ENCODE measurements at places on chromosomes 6 and 20.
A peak's percentile ranks its signal among the peaks of the same experiment; 100 is the strongest.

GRCh38 chr6:44052419-44053023 lies 74.7 kb downstream of the MRPL14 start:
- peak; percentile 83 for DNase-seq

DNA sequence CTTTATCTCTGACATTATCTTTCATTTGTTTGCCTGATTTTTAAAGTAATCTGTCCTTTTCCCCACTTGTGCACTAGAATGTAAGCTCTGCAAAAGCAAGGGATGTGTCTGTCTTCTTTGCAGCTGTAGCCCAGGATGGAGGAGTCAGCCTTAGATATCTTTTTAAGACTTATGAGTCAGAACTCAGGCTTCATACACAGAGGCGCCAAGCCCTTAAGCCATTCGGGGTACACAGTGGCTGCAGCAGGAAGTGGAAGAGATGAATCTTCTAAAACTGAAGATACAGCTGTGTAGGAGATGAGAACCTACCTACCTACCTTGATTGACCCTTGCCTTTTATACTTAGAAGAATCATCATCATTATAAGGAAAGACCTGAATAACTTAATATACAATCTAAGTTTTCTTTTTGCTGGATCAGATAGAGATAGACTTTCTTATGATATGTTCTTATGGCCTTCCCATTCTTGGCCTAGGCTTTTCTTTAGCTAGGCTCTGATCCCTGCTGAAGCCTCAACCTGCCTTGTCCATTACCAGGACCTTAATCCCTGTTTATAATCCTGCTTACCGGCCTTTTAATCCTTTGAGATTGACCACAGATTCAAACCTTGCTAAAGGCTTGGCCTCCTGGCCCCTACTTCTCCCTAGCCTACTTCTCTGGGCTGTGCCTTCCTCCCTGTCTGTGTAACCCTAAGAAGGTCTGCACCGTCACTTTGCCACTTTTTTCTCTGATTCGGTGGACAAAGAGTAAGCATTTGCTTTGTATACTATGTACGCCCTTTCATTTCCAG lies 304.5 kb downstream of the PRL start:
- peak; percentile 72 for DNase-seq

- DNase-seq: peak; percentile 67
These were observed 350.0 kb downstream of the CD83 start for GRCh38 chr6:14467591-14467990.

- no peak for DNase-seq
These were observed 35.3 kb upstream of the ARFGEF2 start for GRCh38 chr20:48886194-48886593.

DNA sequence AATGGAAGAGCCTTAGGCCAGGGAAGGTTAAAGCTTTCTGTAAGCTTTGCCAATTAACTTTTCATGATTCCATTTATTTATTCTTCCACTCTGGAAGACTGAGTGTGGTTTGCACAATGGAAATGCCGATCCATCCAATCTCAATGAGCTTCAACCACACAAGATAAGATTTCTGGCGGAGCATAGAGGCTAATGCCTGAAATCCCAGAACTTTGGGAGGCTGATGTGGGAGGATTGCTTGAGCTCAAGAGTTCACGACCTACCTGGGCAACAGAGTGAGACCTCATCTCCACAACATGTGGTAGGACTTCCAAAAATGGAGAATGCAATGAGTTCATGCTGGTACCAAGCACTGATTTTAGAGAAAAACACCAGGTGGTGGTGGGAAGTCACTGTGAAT lies 6.2 kb downstream of the ENPP1 start:
- DNase-seq: peak; percentile 50

DNA sequence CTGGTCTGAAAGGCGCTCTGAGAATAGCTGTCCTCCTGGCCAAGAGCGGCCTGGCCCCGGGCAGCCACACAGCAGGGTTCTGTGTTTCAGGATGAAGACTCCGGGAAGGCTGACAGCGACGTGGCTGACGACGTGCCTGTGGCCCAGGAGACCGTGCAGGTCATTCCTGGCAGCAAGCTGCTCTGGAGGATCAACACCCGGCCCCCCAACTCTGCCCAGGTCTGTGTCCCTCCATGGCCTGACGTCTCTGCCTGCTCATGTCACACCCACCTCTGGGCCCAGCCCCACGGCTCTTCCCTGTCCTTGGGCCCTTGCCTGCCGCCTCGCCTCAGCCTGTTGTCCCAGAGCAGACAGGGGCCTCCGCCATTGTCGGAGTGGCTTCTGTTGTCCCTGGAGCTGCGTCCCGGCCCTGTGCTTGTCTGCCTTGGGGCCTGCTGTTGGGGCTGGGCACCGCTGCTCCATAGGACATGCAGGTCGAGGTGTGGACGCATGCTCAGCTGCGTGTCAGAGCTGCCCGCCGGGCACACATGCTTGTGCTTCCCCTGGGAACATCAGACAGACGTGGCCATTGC lies 16.2 kb upstream of the ADRM1 start:
- DNase-seq: no peak

GRCh38 chr6:111724039-111724438 lies 118.4 kb upstream of the TRAF3IP2 start:
- peak; percentile 47 for DNase-seq

DNA sequence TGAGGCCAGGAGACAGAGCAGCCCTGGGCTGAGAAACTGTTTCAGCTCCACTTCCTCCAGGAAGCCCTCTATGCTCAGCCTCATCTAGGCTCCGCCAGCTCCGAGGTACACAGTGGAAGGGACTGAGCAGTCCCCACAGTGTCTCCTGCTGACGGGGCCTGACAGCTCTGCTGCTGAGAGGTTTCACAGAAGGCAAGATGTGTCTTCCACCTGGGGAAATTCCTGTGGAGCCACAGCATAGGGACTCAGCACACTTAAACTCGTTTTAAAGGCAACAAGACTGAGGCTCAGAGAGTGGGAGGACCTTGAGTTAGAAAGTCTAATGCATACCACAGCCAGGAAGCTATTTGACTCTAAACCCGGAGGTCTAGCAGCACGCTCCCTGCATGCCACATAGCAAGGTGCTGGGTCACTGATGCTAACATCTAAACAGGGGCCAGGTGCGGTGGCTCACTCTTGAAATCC lies 6.8 kb downstream of the ADA start:
- DNase-seq: no peak

GRCh38 chr6:32212076-32212760 lies 11.6 kb downstream of the NOTCH4 start:
- DNase-seq: no peak

DNA sequence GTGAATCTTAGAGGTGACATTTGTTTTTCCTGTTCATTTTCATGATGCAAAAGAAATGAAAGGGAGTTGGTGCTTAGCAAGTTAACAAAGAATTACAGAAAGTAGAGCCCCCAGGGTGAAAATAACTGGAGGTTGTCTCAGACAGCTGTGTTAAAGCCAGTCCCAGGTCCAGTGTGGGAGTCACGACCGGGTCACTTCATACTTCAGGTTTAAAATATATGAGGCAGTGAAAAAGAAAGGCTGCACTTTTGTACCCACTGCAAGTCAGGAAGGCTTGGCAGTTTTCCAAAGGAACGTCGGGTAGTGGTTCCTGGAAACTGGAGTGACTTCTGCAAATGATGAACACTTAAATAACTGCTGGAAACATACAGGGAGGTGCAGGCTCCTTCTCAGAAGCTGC lies 91.5 kb upstream of the THBS2 start:
- DNase-seq: no peak

- no peak for DNase-seq
These were observed 119.7 kb upstream of the BEND3 start for GRCh38 chr6:107235007-107235406.

Measured in fibroblast of the aortic adventitia (primary cell).